ENCODE measurements at places on chromosomes 12 and 14.

DNA sequence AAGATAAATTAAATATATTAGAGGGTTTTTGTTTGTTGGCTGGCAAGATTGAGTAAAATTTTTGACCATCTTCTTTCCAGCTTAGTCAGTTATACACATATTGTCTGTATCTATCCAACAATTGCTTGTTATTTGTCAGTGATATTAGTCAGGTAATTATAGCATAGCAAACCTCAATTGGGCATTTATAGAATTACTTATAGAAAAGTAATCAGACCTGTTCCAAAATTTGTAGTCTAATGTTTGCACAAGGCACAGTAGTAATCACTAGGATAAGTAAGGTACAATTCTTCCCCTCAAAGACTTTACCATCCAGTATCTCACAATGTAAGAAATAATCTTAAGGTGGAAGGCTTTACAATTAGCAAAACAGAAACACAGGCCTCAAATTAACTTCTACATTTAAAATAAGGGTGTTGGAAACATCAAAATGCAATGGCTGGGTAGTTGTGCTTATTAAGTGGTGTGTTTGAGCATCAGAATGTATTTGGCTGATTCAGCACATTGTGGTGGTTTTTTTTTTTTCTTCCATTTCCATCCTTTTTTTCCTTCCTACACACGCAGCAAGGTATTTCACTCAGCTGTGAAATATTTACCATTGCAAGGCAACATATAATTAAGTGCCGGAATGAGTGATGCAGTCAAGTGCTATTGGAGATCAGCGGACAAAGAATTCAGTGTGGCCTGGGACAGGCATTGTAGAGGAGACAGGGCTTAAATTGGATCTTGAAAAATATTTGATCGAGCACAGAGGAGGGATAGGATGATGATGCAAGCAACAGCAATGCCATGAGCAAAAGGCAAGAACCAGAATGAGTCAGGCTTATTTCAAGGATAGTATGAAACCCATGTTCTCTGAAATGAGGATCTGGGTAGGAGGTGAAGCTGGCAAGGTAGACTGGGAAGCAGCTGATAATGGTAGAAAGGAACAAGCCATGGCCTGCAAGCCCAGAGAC is 178.2 kb downstream of the AKAP6 start:
- no peak for DNase-seq

DNA sequence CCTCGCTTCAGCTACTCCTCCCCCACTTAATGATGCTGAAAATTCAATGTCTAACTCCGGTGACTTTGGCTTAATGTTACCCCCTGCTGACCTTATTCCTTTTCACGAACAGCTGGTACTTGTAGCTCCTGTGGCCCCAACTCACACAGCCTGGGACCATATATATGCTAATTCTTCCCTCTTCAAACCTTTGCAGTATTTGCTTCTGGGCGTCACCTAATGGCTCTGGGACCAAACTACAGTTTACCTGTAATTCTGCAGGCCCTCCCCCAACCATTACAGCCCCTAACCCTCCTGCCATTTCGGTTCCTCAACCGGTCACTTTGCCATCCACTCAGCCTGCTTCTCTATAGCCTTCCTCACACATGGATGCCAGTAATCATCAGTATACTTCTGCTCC is 29.6 kb upstream of the C12orf75 start:
- DNase-seq: no peak

GRCh38 chr12:49040364-49040855 is 20.2 kb downstream of the KMT2D start:
- no peak for DNase-seq

- no peak for DNase-seq
These were observed 44.7 kb downstream of the RIN3 start for GRCh38 chr14:92558319-92558718.

GRCh38 chr12:62995097-62995496 is 60.1 kb upstream of the PPM1H start:
- DNase-seq: no peak

GRCh38 chr12:45762185-45763110 is 32.9 kb downstream of the ARID2 start:
- no peak for DNase-seq

DNA sequence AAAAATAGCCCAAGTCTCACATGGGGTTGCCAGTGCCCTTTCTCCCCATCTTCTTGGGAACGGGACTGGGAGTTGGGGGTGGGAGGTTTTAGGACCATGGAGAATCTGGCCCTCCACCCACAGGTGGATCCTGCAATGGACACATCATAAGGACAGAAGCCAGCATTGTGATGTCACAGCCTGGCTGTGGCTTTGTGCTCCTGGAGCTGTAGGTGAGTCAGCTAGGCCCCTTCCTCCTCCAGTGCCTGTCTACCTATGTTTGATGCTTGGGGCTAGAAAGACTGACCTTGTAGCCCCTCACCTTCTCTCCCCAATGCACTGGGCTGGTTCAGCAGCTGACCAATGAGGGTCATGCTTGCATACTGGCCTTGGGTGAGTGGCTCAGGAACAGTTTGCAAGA is at the start of gene CCDC197:
Gene CCDC197, plus strand, starts transcription at position 220 of the 400 bp plus-strand sequence. CDS start 831 bp downstream, outside the sequence.
- no peak for DNase-seq

DNA sequence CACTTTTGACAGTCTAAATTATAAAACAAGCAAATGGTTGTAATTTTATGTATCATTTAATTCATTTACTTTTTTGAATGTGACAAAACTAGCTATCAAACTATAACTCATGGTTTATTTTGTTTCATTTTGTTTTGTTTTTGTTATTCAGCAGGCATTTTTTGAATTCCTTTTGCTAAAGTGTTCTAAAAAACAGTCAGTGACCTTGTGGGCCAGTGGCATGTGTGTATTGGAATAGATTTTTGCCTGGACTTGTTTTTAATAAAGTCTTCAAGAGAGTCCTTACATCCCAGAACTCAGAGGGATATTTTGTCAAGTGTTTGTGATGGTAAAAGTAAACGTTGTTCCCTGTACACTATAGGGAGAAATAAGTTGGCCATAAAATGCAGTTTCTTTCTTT is 369.7 kb upstream of the SYT1 start:
- no peak for DNase-seq

DNA sequence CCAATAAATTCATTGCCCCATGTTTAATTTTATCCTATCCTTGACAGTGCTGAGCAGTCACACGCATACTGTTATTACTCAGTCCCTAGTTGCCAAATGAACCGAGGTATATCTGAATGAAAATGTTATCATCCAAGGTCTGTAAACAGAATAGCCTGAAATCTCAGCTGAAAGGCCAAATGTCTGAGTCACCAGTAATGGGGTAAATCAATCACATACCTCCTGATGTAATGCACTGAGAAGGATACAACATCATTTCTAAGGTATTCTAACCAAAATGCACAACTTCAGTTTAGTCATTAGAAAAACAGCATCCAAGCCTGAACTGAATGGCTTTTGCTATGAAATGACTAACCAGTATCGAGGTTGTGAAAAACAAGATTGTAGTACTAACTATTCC is 228.6 kb downstream of the DPF3 start:
- DNase-seq: no peak

DNA sequence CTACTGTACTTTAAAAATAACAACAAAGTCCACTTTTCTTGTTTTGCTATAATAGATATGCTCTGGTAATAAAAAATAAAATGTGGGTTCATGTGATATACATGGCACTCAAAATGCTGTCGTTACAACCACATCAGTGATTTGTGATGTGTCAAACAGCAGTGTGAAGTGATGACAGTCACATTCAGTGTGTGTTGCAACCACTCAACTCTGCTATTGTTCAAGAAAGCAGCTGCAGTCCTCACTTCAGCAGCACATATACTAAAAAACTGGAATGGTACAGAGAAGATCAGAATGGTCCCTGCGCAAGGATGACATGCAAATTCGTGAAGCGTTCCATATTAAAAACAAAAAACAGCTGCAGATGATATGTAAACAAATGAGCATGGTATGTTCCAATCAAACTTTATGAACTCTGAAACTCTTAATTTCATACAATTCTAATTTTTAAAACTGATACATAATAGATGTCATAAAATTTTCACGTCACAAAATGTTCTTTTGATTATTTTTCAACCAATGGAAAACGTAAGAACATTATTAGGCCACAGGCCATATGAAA is 6.7 kb downstream of the TRMT5 start:
- no peak for DNase-seq

DNA sequence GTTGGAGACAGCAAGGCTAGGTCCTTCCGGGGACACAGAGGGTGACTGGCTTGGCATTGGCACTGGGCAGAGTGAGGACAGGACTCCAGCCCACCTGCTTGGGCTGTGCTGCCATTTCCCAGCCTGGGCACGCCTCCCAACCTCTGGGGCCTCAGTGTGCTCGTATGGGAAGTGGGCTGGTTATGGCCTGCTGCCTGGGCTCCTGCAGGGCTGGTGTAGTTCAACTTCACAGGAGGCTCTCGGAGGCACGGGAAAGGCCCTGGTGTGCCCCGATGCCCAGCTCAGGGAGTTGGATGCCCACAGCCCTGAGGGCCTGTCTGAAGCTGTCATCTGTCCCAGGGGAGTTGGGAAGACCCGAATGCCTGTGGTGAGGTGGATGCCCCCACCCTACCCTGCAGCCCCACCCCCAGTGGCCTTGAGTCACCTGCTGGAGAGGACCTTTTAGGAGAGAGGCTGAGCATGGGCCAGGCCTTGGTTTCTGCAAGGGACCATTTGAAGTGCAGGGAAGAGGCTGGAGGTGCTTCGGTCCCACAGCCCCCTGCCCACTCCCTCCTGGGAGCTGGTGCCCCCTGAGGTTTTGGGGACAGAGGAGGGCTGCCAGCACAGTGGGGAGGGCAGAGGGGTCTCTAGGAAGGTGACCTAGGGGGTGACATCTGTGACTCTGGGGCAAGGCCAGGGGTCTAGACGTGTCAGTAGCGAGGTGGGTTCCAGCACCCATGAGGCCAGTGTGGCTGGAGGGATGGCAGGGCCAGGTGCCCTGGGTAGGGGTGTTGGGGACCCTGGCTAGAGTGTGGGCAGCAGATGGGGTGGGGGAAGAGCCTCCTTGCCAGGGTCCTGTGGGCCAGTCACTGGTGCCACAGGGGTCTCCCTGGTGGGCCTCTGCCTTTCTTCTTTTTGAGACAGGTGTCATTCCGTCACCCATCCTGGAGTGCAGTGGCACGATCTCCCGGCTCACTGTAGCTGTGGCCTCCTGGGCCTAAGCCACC is 9.1 kb downstream of the ULK1 start:
- no peak for DNase-seq

DNA sequence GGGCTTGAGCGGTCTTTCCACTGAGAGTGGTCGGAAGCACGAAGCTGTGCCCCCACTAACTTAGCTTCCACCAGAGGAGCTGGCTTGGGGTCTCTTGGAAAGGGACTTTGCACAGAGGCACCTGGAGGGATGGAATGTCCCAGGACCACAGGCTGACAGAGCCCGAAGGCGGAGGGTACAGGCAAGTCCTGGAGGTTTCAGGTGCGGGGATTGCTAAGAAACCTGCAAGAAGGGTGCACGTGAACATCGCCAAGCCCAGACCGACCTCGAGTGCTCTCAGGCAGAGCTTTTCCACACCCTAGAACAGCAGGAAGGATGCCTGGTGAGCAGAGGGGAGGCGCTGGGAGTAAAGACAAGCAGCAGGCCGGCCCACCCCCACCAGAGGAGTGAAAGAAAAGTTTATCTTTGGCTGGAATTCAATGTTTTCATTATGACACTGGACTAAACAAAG is 61.6 kb downstream of the SERPINA3 start:
- peak; percentile 45 for DNase-seq

GRCh38 chr12:27246774-27247173 is 2.7 kb downstream of the STK38L start:
- DNase-seq: no peak

GRCh38 chr12:13780453-13780852 is 200.9 kb downstream of the GRIN2B start:
- no peak for DNase-seq

DNA sequence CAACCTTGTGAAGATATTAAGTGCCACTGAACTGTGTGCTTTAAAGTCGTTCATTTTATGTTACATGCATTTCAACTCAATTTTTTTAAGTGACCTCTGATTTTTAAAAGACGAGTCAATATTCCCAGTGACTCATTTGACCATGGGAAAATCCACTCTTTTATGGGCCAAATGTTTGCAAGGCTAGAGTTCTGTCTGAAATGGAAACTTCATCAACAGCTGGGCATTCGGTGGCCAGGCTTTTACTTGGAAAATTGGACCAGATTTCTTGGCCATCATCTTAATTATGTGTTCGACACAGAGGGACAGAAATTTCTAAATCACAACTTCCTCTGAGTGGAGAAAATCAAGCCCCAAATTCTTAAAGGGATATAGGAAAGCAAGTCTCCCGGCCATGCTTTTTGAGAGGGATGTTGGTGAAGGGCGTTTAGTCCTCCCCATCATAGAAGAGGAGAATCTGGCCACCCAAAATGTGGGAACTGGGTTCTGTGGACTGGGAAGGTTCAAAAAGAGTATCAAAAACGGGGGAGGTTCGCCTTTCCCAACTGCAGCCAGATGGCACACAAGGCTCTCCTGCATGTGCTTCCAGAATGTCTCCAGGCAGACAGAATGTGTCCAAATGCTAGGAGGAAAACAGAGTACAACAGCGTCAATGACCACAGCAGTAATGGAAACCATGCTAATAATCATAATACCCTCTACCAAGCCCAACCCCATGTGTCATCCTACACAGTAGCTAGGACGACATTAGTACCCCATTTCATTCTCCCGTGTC is 40.9 kb upstream of the FZD10 start:
- no peak for DNase-seq

GRCh38 chr12:120363274-120363855 is 5.6 kb downstream of the MSI1 start:
- no peak for DNase-seq

GRCh38 chr12:131916306-131917138 is 12.6 kb upstream of the PUS1 start:
- DNase-seq: no peak

DNA sequence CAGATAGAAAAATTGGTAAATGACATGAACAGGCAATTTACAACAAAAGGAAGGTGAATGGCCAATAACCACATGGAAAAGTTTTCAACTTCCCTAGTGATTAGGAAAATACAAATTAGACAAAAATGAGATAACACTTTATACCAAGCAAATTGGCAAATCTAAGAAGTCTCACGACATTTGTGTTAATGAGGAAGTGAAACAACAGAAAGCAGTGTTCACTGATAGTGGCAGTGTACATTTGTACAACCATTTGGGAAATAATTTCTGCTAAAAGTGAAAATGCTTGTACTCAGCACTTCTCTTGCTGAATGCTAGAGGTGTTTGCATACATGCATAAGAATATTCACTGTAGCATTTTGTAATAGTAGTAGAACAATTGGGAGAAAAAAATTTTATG is 126.6 kb downstream of the LLPH start:
- DNase-seq: no peak

Measured in coronary artery (tissue), 2 donors.